GM04504 (cell line): ENCODE measurements at places on chromosomes 7 and 10.
A peak's percentile ranks its signal among the peaks of the same experiment; 100 is the strongest.

DNA sequence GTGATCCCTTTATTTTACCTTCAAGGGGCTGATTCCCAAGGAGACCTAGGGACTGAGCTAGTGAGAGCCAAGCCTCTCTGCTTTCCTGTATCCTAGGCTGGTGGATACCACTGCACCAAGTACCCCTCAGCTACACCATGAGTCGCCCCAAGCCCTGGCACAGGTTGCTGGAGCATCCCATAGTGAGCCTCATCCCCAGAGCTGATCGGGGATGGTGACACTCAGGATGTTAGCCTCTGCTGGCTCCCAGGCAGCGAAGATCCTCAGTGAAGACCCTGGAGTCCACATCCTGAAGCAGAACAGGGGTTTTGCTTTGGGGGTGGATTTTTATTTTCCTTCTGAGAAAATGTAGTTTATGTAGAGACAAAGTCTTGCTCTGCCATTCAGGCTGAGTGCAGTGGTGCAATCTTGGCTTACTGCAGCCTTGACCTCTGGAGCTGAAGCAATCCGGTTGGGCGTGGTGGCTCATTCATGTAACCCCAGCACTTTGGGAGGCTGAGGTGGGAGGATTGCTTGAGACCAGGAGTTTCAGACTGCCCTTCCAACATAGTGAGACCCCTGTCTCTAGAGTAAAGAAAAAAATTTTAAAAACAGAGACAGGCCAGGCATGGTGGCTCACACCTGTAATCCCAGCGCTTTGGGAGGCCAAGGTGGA is 12.5 kb upstream of the ZNF212 start:
- no peak for DNase-seq

- no peak for DNase-seq
These were observed 93.4 kb upstream of the INHBA start for GRCh38 chr7:41796331-41796730.

GRCh38 chr10:15585303-15585715 is 134.4 kb downstream of the ITGA8 start:
- peak; percentile 32 for DNase-seq

- no peak for DNase-seq
These were observed 15.3 kb downstream of the HNRNPA2B1 start for GRCh38 chr7:26185131-26185843.

- no peak for DNase-seq
These were observed 72.8 kb upstream of the CACUL1 start for GRCh38 chr10:118827466-118828155.
